ENCODE measurements at places on chromosomes 6 and 20.

DNA sequence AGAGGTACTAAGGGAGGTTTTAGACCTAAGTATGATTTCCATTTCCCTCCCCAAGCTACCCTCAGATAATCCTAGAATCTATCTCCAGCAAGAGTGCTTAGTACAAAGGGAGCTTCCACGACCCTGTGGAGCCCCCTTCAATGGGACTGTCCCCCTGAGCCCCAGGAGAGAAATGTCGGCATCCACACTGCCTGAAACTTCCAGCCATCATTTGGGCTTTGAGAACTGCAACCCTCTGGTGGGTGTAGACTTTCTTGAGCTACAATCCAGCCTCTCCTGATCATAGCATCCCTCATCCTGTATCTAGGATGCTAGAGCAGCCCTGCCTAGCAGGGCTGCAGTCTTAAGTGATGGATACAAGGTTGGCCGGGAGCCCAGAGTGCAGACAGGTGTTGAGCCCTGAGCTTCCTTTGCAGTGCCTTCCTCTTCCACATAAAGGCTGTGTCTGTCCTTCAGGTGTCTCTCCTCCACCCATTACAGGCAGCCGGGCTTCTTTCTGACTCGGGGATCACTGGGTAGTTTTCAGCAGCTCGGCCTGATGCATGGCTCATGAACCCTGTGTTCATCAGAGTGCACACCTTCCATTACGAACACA lies 424.5 kb downstream of the PREX1 start:
- DNase-seq, result no peak

- DNase-seq, result no peak
Observed at GRCh38 chr6:42402184-42402583, 49.5 kb downstream of the TRERF1 start.

- DNase-seq, result no peak
Observed at GRCh38 chr6:168525114-168525513, 84.1 kb downstream of the SMOC2 start.

GRCh38 chr6:3228771-3229565 lies 1.5 kb upstream of the TUBB2B start:
- no peak for DNase-seq

DNA sequence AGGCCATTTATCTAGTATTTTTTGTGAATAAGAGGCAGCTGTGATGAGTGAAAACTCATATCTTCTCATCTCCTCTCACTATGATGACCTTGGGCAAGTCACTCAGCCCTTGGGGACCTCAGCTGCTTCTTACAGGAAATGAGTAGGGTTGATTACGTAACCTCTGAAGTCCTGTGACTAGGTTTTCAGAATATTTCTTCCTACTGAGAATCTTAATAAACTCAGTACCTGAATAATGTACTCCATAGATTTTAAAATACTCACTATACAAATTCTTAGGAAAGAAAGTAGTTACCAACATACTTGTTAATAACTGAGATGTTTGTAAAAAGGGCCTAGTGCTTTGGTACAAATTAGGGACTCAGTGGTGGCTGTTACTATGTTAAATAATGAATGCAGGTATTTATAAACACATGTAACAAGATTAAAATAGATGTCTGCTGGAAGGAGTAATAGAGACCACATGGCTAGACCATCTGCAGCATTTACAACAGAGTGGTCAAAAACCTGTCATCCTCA lies 60.9 kb downstream of the RPRD1B start:
- no peak for DNase-seq

All from HFF-Myc (cell line).